ENCODE measurements at places on chromosomes 6 and 20.

DNA sequence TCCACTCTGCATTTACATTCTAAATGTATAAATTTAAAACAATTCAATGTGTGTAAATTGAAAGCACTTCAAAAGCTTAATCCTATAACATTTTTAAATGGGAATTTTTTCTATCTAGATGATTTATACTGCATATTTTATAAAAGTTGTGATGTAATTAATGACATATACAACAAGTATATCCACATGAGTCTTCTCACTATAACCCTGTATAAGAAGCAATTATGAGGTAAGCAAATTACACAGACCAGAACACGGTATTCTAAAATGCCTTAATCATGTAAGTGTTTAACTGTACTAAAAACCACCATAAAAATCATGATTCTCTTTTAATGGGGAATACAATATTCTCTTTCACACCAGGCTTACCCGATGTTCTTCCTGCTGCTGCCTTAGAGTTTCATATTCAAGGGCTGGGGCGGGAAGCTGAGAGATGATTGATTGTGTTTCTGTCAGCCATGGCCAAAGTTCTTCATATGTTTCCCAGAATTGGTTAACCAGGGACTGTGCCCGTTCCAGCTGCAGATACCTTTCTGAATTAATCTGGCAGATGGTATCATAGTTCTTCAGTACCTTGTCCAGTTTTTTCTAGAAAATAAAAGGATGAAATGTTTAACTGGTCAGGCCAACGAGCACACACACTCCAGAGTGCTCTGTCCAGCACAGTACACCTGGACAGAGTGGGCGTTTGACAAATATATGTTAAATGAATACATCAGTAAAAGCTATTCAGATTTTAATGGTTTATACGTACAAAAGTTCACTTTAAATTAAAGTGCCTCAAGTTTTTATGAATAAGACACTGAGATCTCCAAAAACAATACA is 127.4 kb downstream of the DST start:
- DNase-seq = no peak

DNA sequence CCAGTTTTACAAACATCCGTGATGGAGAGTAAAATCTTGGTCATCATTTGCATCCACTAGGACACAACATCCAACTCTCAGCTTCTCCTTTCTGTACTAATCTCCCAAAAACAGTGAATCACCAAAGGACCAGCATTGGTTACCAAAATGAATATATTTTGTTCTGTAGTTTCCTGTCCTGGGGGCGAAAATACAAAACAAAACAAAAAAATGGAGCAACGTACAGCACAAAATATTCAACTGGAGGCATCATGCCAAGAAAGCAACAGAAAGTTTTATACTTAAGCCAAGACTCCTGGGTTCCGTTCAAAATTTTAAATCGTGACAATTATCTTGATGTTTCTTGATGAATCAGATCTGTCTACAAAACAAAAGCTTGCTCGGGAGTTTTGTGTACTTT is 126.6 kb upstream of the CCDC28A start:
- DNase-seq = no peak

- DNase-seq = no peak
These were observed 27.4 kb downstream of the HEBP2 start for GRCh38 chr6:138431256-138432062.

- no peak for DNase-seq
These were observed 98.7 kb downstream of the ZMYND8 start for GRCh38 chr20:47257771-47258170.

DNA sequence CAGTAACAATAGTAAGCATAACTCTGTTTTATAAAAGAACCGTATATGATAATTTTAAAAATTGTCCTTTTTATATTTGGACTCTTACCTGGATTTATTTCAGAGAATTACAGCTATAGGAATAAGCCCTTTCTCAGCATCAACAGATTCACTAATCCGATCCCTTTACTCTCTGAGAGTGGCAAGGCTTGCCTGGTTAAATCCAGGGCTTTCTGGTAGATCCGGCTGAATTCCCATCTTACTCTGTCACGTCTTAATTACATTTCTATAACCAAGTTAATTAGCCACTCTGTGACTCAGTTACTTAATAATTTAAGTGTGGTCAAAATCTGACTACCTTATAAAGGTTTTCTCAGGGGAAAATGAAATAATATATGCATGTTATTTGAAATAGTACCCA is 294.7 kb downstream of the FRK start:
- DNase-seq = no peak

DNA sequence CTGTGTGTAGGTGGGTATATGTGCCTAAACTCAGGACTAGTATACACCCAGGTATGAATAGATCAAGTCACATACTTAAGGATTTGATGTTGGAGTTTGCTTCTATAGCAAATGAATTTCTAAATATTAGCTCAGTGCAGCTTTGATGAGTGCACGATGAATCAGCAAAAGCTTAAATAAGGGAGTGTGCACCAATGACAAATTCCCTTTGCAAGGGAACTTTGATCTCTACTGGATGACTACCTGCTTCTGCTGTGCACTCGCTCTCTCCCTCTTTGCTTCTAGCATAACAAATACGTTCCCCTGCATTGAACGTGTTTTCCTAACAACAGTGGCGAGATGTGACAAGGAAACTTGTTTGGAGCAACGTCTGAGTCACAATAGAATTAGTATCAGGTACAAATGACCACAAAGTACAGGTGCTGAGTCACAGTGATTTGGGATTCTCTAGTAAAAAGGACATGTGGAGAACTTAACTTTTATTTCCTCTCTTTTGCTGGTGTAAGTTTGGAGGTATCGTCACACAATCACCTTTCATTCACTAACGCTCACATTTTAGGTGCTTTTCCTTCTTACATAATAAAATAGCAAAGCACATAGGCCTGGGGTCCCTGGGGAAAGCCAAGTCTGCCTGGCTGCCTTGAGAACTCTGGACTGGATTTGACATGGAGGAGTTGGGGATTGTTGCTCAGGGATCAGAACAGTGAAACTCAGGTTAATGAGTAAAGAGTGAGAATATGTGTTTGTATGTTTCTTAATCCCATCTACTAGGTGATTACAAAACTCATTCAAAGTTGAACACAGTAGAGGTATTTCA is 49.7 kb downstream of the KLHL31 start:
- DNase-seq = no peak

DNA sequence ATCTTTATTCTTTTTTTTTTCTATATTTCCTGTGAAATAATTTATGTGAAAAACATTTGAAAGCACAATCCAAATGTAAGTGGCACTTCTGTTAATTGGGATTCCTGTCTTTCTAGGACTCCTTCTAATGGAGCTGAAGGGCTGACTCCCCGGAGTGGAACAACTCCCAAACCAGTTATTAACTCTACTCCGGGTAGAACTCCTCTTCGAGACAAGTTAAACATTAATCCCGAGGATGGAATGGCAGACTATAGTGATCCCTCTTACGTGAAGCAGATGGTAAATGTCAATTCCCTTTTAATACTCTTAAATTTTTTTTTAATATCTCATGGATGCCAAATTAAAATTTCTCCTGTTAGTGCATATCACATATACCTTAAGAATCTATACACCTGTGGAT is 35.0 kb downstream of the CDC5L start:
- no peak for DNase-seq

DNA sequence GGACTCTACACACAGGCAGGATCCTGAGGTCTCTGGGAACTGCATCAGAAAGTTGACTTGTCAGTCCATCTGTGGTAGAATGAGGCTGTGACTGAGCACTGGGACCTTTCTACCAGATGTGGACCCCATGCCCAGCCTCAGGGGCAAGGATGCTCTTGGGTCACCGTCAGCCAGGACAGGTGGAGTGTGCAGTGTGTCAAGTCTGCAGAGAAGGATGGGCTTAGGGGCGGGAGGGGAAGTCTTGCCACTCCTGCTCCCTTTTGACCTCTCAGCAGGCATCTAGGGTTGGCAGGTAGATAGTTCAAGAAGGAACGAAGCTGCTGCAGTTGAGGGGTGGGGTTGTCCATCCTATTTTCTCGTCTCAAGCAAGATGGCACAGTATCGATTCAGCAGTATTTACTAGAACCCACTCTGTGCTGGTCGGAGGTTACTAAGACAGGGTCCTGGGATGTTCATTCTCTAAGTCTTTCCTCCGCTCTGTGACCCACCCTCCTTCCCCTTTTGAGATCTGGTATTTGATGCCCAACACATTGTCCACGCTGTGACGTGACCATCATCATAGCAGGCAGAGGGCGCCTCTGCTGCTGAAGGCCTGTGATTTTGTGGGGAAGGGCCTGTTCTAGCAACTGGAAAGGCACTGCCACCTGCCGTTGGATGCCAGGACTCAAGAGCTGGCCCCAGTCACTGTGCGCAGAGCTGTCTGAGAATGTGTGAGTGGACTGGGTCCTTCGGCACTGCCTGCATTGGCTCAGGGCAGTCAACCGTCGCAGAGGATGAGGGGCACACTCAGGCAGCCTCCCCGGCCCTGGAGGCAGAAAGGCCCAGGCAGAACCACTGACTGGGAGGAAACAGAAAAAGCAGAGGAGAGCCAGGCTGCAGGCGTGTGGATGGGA is 23.2 kb downstream of the RBCK1 start:
- DNase-seq = no peak

GRCh38 chr6:16472349-16473069 is 234.1 kb downstream of the GMPR start:
- no peak for DNase-seq

Data from posterior vena cava (tissue), 2 donors.